ENCODE measurements at places on chromosomes 12 and 14.

- DNase-seq, result no peak
Measured at GRCh38 chr14:51684760-51685159, 33.0 kb downstream of the FRMD6 start.

DNA sequence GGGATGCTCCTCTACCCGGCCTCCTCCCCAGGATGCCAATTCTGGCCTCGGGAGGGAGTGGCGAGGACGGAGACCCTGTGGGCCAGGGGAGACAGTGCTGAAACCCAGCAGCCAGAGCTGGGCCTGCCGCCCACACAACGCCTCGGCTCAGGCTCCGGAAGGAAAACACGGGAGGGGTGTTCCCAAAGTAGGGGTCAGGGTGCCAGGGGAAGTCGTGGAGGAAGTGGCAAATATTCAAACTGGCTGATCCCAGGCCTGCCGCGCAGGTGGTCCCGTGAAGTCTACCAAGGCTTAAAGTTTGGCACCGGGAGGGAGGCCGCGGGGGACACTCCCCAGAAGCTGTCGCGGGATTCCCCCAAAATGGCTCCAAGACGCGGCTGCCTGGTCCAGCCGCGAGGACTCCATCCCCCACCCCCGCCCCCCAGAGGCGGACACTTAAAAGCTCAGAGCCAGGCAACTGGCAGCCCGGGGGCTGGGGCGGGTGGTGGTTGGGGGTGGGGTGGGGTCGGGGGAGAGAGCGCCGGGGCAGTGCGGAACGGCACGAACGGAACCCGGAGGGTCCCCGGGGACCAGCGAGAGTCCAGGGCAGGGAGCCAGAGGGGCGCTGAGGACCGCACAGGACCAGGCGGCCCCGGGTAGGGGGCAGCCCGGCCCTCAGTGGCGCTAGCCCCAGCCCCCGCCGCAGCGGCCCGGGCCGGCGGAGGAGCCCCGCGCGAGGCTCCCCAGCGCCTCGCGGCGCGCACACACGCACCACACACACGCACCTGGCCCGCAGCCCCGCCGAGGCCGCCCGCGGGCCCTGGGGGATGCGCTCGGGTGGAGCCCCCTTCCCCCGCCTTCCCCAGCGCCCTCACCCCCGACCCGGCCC, 20.0 kb downstream of the BEGAIN start:
- no peak for DNase-seq

- no peak for DNase-seq
Measured at GRCh38 chr12:96497855-96498254, 8.5 kb downstream of the CFAP54 start.

GRCh38 chr12:93950311-93950710, 198.1 kb upstream of the PLXNC1 start:
- DNase-seq, result no peak

Measured in non-pigmented ciliary epithelial cell (primary cell).